ENCODE measurements at places on chromosomes 16 and 17.
A peak's percentile ranks its signal among the peaks of the same experiment; 100 is the strongest.

GRCh38 chr16:51557670-51558069 is 406.6 kb upstream of the SALL1 start:
- no peak for DNase-seq

DNA sequence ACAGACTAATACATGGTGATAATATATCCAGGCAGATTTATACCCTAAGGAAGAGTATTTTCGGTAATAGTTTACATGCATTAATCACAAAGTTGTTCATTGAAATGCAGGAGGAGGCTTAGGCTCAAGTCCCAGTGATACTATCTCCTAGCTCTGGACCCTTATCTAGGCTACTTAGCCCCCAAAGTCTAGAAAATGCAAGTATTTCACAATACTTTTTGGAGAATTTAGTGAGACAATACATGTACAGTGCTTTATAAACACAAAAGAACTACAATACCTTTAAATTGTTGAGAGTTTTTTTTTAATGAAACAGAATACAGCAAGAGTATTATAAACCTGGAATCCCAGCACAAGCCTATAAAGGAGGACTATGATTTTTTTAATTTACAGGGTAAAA is 473.9 kb downstream of the HS3ST3B1 start:
- DNase-seq, result no peak

- DNase-seq, result no peak
Measured at GRCh38 chr17:6485646-6486412, 41.6 kb downstream of the PIMREG start.

DNA sequence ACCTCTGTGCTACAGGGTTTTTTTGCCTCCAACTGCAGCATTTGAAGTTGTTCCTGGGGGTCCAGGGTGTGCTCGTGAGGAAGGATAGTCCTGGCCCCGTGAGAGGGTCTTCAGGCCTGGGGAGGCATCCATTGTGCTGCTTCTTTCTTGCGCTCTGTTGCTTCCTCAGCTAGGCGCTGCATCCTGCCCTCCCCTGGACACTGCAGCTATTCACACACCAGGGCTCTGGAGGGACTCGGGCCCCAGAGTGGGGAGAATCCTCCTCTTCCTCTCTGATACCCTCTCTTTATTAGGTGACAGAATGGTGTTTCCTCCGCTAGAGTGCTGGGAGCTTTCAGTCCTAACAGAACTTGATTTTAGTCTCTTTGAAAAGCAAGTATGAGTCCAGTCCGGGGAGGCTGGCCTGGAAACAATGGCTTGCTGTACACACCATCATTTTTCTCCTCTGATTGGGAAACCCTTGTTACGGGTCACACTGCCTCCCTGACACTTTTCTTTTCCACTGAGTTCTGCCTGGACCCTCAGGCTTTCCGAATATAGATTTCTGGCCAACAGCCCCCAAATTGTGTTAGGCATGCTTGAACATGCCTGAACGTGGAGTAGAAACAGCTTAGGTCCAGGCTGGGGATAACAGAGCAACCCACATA is 81.4 kb upstream of the ELAC2 start:
- DNase-seq, result no peak

GRCh38 chr17:50719924-50720794 is 756 bp downstream of the LUC7L3 start:
- no peak for DNase-seq

- DNase-seq, result no peak
Measured at GRCh38 chr16:68064791-68065365, 20.3 kb upstream of the NFATC3 start.

GRCh38 chr16:17294856-17295255 is 175.9 kb downstream of the XYLT1 start:
- no peak for DNase-seq

GRCh38 chr17:44331249-44331760 is 6.7 kb upstream of the SLC25A39 start:
- DNase-seq, result no peak

GRCh38 chr17:75517297-75517865 is 1.1 kb downstream of the TSEN54 start:
- DNase-seq, result no peak

DNA sequence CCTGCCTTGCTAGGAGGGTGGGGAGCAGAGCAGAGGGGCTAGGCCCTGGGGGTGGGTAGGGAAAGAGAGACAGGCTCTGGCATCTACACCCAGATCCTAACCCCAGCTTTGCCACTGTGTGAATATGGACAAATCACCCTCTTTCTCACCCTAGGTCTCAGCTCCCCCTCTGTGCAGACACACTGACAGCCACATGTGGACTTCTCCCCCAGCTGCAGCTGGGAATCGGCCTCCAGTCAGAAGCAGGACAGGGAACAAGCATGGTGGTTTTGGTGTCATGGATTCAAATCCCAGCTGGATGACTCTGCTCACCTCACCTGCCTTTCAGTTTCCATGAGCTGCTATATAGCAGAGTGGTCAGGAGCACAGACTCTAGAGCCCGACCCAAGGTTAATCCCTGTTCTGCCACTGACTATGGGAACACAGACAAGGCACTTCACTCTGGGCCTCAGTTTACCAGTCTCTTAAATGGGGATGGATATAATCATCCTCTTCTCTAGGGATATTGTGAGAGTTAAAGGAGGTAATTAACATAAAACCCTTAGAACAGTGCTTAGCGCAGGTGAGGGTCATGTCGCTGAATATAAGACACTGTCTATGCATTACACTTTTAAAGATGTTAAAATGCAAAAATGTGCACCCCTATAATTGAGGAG is 26.2 kb upstream of the MAP3K14 start:
- DNase-seq, result peak; percentile 44

DNA sequence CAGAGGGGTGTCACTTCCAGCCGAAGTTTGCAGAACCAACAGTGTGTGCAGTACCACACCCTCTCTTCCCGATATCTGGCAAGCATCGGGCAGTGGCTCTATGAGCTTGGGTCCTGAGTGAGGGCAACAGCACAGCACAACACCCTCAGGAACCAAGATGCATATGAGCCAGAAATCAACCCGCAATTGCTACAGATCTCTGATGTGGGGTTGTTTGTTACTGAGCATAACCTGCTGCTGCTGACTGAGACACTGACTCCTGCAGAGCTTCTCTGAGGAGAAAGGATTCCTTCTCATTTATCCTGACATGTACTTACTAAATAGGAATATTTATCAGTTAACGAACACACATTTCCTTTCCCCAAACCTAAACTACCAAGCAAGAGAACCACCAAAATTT is 218.3 kb downstream of the RBFOX3 start:
- no peak for DNase-seq

DNA sequence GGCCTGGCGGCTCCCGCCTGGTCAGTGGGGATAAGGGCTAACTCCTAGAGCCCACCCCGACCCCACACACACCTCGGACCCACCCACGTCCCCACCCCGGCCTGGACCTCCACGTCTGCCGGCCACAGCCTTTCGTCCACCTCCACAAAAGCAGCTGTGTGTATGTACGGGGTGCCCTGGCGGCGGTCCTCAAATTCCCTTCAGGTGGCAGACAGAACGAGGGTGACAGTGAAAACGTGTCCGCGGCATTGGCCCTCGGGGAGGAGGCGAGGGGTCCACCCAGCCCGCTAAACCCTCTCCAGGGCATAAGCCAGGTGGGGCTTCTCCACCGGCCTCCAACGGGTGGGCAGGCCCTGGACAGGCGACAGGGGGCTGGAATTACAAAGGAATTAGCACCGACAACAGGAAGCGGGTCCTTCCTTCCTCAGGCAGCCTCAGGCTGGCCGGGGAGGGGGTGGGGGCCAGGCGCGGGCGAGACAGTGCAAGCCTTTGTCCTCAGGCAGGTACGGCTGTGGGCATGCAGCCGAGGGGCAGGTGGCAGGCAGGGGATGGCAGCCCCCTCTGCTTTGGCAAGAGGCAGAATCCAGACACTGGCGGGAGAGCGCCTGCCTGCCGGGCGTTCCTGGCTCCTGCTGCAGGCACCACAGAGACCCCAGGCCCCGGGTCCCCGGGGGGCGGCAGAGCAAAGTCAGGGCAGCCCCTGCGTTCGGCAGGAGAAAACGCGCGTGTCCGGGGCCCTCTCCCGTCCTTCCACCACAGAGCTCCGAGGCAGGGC is 12.3 kb upstream of the PITPNA start:
- no peak for DNase-seq

DNA sequence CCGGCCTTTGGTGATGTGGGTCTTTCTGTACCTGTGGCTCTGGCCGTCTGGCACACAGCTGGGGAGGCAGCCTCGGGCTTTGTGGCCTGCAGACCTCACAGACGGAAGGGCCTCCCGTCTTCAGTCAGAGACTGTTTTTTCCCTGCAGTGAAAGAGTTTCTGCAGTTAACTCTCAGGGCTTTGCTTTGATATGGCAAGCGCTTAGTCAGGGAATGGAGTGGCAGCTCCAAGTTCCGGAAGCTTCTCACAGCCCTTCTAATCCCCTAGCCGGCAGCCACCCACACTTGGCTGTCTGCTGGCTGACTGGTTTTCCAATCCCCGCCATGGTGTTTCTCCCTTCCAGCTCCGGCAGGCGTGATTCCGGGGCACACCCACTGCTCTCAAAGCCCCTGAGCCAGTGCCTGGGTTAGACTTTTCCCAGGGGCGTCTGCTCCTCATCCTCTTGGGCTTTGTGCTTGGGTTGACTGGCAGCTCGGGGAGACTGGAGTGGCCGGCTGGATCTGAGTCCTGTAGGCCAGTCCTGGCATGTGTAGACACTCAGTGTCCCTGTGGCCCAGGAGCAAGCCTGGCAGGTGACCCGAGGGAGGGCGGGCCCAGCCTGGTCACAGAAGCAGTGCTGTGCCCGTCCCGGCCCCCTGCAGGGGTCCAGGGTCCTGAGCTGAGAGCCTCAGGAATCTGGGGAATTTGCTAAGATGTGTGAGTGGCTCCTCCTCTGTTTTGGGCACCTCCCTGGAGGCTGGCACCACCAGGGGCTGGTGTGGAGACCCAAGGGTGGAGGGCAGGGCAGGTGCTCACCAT is 29.9 kb downstream of the BAIAP2 start:
- no peak for DNase-seq

DNA sequence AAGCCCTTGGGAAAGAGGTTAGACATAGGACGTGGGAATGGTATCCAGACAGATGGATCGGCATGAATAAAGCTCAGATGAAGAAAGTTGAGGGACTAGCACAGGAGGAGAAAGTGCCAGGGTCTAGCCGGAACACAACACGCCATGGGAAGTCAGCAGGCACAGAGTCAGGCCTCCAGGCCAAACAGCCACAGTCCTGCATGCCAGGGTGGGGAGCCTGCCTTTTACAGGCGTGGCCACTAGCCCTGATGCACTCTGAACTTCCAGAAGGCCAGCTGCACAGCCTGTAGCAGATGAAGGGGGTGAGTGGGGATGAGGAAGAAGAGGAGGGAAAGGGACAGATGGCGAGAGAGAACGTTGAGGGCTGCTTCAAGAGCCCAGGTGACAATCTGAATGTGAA is 5.2 kb downstream of the B9D1 start:
- DNase-seq, result no peak

- DNase-seq, result peak; percentile 54
Measured at GRCh38 chr17:49016775-49017463, 19.7 kb downstream of the IGF2BP1 start.

DNA sequence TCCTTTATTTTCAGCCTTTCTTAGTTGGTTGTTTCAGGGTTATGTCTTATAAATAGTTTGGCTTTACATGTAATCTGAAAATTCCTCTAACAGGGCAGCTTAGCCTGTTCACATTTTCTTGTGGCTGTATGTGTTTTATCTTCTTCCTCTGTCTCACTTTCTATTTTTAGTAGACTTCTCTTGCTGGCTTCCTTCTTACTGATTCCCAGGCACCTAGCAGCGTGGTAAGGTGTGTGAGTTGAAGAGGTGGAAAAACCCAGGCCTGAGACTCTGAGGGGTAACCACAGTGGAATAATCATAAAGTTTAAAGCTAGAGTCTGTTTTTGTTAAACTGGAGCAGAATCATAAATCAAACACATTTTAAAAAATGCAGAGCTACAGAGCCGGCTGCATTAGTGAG is 190.9 kb downstream of the LGALS9B start:
- DNase-seq, result no peak

DNA sequence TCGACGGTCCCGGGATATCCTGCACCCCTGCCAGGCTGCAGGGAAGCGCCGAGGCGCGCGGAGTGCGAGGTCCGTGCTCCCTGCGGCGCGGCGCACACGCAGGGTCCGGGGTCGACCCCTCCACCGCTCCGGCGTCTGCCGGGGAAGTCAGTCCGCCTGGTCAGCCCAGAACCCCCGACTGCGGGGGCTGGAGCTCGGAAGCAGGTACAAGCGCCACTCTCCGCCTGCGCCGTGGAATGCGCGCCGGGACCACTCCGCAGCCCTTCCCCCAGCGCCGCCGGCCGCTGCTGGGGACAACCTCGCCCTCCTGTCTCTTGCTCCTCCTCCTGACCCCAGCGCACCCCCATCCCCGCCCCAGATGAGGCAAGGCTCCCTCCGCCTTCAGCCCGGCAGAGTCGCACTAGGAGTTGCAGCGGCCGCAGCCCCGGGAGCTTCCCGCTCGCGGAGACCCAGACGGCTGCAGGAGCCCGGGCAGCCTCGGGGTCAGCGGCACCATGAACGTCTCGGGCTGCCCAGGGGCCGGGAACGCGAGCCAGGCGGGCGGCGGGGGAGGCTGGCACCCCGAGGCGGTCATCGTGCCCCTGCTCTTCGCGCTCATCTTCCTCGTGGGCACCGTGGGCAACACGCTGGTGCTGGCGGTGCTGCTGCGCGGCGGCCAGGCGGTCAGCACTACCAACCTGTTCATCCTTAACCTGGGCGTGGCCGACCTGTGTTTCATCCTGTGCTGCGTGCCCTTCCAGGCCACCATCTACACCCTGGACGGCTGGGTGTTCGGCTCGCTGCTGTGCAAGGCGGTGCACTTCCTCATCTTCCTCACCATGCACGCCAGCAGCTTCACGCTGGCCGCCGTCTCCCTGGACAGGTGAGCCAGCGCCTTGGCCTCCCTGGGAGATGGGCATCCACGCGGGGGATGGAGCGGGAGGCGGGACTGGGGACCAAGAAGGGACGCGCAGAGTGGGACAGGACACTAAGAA is at the start of gene GALR2:
Gene GALR2 (plus strand): TSS at position 392 of the 974 bp plus-strand sequence. CDS start 103 bp downstream, at position 495.
- DNase-seq, result no peak

DNA sequence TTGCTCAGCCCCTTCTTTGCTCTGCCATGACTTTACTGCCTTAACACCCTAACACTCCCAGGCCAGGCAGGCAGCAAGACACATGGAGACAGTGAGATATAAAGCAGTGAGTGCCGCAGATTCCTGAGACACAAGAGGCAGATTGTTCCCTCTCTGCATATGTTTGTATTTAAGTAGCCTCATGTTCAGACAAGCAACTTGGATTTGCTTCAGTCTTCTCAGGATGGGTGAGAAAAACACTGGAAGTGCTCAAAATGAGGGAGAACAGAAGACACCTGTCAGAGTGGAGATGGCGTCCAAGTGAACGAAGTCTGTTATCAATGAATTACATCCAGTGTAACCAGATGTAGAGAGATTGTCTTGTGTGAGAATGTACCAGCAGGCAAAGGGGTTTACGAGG is 86.8 kb downstream of the CES1 start:
- DNase-seq, result peak; percentile 29

DNA sequence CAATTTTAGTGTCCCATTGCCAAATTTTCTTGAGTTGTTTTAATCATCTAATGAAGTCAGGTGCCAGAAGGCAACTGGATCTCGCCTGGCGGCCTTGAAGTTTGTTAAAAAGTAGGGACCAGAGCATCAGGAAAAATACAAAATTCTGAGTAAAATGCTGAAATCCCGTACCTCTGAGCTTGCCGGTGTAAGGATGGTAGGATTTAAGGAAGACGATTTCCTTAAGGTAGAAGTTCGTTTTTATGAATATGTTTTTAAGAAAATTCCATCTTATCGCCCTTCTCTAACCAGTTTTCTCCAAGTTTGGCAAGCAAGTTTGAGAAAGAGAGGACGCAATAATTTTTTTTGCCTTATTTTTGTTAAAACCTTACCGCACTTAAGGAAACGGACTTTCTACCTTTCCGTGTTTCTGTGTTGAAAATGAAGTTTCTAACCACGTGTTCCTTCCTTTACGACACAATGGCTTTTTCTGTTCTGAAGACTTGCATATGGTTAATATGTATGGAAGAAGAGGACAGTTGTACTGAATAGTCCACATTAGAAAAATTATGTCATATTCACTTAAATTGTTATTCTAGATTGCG is 748 bp downstream of the ATF7IP2 start:
- DNase-seq, result no peak
